ENCODE measurements at places on chromosomes 6 and 20.

- no peak for DNase-seq
Measured at GRCh38 chr6:10552270-10552810, 31.2 kb downstream of the GCNT2 start.

- DNase-seq: peak; percentile 41
Measured at GRCh38 chr20:48295966-48296421, 510.7 kb upstream of the SULF2 start.

DNA sequence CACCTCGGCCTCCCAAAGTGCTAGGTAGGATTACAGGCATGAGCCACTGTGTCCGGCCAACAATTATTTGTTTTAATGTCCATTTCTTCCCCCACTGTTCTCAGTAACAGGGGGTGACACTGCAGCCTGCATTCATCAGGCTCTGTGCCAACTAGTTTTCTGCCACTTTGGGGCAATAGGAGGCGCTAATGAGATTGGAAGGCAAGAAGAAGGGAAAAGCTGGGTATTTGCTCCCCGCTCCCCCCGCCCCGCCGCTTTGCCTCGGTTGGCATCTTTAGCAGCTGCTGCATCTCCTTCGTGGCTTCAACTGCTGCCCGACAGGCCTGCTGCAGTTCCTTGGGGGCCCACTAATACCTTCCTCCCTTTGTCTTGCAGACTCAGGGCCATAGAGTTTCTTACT, 35.0 kb upstream of the MDGA1 start:
- no peak for DNase-seq

DNA sequence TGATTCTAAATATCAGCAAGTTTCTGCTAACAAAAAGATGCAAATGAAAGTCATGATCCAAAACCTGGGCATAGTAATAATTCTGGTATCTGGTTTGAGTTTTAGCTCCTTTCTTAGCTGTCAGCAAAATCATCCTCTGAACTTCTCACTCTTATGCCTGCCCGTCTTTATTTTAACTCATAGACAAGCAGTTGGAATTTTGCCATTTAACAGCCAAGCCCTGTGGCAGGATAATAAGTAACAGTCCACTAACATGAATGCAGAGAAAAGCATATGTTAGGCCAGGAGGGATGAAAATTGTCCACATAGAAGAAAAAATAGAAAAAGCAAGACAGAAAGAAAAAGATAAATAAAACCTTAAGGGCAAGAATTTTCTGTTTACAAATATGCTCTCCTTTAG, 170.0 kb upstream of the LAMA2 start:
- DNase-seq: no peak

GRCh38 chr6:6392214-6393068, 72.0 kb upstream of the F13A1 start:
- DNase-seq: no peak

All from BJ (cell line).